CD4-positive, alpha-beta T cell (primary cell): ENCODE measurements at places on chromosomes 13 and 19.

GRCh38 chr13:36445278-36445677, 13.0 kb downstream of the CCNA1 start:
- H3K4me3 ChIP-seq: no peak overlapping the region
- H3K27me3 ChIP-seq: no peaks in the 10 kb centered on the region
- no peaks in the 10 kb centered on the region for H3K4me1 ChIP-seq
- H3K36me3 ChIP-seq: no peaks in the 10 kb centered on the region
- no peak overlapping the region for H3K27ac ChIP-seq

DNA sequence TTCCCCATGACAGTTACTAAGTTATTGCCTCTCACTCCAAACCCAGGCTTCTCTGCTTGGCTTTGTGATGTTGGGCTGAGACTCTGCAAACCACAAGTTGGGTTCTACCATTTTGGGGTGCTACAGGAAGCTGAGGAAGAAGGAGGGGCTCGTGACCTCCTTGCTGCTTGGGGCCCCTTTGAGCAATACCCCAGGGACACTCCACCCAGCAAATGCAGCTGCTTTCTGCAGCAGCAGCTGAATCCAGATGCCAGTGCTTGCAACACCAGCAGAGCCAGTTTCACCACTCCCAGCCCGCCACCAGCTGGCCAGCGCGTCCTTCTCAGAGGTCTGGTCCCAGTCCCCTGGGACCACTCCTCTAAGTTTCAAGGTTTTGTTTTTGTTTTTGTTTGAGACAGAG, 22.0 kb upstream of the UBAC2 start:
- no peak for DNase-seq
- H3K27me3 ChIP-seq: no peaks in the 10 kb centered on the region
- peaks cover 41% of the 10 kb centered on the region for H3K4me1 ChIP-seq

DNA sequence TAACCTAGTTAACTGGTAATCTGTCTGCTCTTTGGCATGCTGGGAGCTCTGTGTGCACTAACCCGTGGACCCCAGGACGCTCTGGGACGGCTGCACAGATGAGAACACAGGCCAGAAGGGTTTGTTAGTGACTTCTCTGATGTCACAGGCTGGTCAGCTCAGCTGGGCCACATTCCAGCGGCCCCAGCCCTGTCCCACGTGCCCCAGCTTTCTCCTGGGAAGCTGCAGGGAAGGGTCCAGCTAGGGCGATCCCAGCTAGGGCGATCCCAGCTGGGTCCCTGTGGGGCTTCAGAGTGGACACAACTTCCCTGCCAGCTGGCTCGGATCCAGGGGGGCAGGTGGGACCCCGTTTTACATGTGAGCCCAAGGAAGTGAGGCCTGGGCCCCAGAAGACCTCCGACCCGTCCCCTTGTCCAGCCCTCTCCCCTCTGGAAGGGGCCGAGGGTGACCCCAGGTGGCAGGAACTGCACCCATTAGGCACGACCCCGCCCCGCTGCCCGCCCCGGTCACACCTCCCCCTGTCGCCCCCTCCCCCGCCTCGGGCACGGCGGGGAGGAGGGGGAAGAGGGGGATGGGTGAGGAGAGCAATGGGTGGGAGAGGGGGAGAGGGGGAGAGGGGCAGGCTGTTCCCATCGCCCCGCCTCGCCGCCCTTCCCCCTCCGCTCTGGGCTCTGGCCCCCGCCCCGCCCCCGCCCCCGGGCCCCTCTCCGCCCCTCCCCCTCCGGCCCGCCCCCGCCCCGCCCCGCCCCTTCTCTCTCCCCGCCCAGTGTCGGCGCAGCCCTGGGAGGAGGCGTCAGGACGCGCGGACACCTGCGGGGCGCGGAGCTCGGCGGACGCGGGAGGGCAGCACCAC, 75.2 kb upstream of the MCF2L start:
- H3K4me1 ChIP-seq: peaks cover 27% of the 10 kb centered on the region
- peaks cover 14% of the 10 kb centered on the region for H3K27me3 ChIP-seq
- H3K36me3 ChIP-seq: no peaks in the 10 kb centered on the region
- H3K27ac ChIP-seq: no peak overlapping the region

DNA sequence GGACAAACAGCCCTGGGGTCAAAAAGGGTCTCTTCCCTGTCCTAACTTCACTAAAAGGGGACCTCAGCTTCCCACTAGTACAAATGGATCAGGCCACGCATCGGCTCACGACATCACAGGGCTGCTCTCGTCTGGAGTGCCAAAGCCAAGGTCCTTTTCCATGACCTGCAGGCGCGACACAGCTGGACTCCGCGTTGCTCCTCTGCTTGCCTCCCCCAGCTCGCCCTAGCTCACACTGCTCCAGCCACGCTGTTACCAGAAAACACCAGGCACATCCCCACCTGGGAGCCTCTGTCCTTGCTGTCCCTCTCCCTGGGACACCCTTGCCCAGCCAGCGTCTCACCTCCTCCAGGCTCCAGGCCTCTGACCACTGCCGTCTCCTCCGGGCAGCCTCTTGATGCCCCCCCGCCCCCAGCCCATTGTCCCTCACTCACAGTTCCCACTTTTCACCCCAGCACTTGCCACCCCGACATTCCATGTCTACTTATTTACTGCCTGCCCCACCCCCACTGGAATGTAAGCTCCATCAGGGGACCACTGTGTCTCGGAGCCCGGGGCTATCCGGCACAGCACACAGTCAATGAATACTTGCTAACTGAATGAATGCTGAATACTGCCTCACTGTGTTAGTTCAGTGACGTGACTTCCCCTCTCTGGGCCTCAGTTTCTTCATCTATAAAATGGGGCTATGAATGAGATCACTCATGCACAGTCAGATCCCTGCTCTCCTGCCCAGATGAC, 20.7 kb downstream of the AKT2 start:
- H3K4me3 ChIP-seq: no peak overlapping the region
- no peak overlapping the region for H3K27ac ChIP-seq
- no peak for DNase-seq
- H3K27me3 ChIP-seq: no peaks in the 10 kb centered on the region

- H3K27ac ChIP-seq: no peak overlapping the region
- H3K27me3 ChIP-seq: peaks cover 12% of the 10 kb centered on the region
- no peak for DNase-seq
- no peaks in the 10 kb centered on the region for H3K4me1 ChIP-seq
Observed at GRCh38 chr19:54574051-54574450, 461 bp downstream of the LILRA2 start.

DNA sequence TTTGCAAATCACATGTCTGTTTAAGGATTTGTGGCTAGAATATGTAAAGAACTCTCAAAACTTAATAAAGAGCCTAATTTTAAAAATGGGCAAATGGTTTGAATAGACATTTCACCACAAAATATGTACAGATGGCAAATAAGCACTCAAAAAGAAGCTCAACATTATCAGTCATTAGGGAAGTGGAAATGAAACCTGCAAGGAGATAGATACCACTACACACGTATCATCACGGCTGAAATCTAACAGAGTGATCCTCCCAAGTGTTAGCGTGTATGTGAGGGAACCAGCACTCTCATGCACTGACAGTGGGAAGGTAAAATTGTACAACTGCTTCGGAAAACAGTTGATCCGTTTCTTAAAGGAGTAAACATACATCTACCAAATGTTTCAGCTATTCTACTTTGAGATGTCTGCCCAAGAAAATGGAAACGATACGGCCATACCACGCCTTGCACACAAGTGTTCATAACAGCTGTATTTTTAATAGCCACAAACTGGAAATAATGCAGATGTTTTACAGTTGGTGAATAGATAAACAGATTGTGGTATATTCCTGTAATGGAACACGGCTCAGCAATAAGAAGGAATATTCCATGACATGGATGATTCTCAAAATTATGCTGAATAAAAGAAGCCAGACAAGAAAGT, 14.5 kb downstream of the ARHGEF7 start:
- no peak for DNase-seq
- no peak overlapping the region for H3K27ac ChIP-seq
- H3K4me1 ChIP-seq: no peaks in the 10 kb centered on the region
- H3K27me3 ChIP-seq: no peaks in the 10 kb centered on the region

DNA sequence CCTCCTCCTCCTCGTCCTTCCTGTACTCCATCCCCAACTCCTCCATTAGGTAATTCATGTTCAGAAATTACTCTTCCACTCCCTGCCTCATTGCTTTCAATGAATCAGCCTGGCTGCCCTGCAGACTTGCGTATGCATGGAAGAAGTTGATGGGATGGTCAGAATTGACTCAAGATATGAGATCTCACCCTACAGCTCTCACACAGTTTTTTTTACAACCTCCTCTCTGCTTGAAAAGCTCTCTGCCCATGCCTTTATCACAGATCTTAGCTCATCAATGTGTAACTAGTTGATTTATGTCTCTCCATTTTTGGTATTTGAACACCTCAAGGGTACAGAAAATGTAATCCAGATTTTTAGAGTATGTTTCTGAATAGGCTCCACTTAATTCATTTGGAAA, 506.9 kb downstream of the TBC1D4 start:
- no peak for DNase-seq
- no peak overlapping the region for H3K27ac ChIP-seq
- no peaks in the 10 kb centered on the region for H3K4me1 ChIP-seq
- no peaks in the 10 kb centered on the region for H3K27me3 ChIP-seq
- no peaks in the 10 kb centered on the region for H3K36me3 ChIP-seq

DNA sequence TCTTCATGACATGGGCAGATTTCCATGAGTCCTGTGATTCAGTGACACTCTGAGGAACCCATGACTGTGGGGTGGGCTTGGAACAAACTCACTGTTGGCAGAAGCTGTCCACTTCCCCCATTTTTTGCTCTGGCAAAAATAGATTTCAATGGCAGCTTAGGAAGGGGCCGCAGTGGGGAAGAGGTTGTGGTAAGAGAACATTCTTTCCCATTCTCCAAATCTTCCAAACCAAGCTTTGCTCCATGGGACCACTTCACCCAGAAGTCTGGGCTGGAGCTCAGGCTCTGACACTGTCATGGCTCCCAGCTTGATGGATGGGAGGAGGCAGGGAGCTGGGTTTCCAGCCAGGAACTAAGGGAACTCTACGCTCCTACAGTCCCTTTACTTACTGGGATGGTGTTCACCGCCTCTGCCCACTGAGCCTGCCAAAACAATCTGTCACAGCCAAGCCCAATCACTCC, 24.9 kb upstream of the MEDAG start:
- H3K36me3 ChIP-seq: no peaks in the 10 kb centered on the region
- DNase-seq: no peak
- no peak overlapping the region for H3K4me3 ChIP-seq
- no peak overlapping the region for H3K27ac ChIP-seq
- no peaks in the 10 kb centered on the region for H3K4me1 ChIP-seq
- peaks cover 3% of the 10 kb centered on the region for H3K27me3 ChIP-seq

DNA sequence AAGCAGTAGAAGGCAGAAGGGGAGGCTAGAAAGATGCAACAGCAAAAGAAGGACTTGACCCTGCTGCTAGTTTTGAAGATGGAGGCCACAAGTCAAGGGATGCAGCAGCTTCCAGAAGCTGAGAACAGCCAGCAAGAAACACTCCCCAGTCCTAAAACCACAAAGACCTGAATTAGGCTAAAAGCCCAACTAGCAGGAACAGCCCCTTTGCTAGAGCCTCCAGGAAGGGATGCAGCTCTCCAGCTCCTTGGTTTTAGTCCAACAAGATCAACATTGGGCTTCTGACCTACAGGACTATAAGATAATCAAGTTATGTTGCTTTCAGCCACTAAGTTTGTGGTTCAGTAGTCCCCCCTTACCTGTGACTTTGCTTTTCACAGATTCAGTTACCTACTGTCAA, 10.5 kb upstream of the LATS2 start:
- peaks cover 16% of the 10 kb centered on the region for H3K4me1 ChIP-seq
- no peak overlapping the region for H3K27ac ChIP-seq
- no peaks in the 10 kb centered on the region for H3K27me3 ChIP-seq
- no peak overlapping the region for H3K4me3 ChIP-seq

DNA sequence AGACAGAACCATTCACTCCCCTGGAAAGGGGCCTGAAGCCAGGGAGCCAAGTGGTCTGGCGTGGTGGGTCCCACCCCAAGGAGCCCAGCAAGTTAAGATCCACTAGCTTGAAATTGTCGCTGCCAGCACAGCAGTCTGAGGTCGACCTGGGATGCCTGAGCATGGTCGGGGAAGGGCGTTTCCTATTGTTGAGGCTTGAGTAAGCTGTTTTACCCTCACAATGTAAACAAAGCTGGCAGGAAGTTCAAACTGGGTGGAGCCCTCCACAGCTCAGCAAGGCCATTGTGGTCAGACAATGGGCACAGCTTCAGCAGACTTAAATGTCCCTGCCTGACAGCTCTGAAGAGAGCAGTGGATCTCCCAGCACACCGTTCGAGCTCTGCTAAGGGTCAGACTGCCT, 195.6 kb upstream of the DACH1 start:
- no peak for DNase-seq
- H3K27me3 ChIP-seq: no peaks in the 10 kb centered on the region
- no peak overlapping the region for H3K4me3 ChIP-seq
- no peak overlapping the region for H3K27ac ChIP-seq
- H3K4me1 ChIP-seq: no peaks in the 10 kb centered on the region
- no peaks in the 10 kb centered on the region for H3K36me3 ChIP-seq

DNA sequence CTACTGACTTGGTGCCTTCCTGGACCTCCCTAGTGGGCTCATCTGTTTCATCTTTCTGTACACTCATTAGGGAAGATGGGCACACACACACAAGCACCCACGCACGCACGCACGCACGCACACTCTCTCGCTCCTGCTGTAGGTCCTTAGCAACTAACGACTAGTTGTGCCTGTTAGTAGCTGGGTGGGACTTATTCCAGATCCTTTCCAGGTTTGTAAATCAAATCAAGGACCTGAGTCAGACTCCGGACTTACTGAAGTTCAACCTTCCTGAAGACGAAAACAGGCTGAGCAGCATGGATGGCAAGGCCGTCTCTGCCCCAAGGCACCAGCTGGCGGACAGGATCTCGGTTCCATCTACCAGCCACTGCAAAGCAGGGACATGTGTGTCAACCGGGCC, 76.2 kb downstream of the SLC15A1 start:
- H3K27ac ChIP-seq: no peak overlapping the region
- H3K4me1 ChIP-seq: peaks cover 6% of the 10 kb centered on the region
- DNase-seq: no peak
- no peak overlapping the region for H3K4me3 ChIP-seq
- H3K36me3 ChIP-seq: no peaks in the 10 kb centered on the region

DNA sequence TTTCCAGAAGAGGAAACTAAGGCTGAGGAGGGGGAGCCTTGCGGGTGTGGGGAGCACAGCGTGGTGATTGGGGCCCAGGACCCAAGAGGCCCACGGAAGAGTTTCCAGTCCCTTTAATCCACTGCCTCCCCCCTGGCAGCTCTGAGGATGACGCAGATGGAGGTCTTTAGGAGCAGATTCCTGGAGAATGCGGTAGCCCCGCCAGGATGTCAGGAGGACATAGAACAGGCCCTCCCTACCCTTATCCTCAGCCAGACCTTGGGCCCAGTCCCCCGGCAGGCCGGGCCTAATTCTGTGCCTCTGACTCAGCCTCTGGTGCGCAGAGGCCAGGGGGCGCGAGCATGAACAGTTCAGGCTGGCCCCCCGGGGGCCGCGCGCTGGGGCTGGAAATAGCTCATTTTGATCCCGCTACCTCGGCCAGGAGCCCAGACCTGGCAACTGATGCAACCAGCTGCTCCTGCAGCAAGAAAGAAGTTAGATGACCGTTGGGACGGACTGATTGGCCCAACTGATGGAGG, 461 bp upstream of the HSPB6 start:
- no peak for DNase-seq
- H3K27ac ChIP-seq: no peak overlapping the region
- no peaks in the 10 kb centered on the region for H3K27me3 ChIP-seq
- peaks cover 40% of the 10 kb centered on the region for H3K36me3 ChIP-seq
- peaks cover 43% of the 10 kb centered on the region for H3K4me1 ChIP-seq
